NCI-H1417 (cell line): ENCODE measurements at places on chromosomes 6 and 20.

DNA sequence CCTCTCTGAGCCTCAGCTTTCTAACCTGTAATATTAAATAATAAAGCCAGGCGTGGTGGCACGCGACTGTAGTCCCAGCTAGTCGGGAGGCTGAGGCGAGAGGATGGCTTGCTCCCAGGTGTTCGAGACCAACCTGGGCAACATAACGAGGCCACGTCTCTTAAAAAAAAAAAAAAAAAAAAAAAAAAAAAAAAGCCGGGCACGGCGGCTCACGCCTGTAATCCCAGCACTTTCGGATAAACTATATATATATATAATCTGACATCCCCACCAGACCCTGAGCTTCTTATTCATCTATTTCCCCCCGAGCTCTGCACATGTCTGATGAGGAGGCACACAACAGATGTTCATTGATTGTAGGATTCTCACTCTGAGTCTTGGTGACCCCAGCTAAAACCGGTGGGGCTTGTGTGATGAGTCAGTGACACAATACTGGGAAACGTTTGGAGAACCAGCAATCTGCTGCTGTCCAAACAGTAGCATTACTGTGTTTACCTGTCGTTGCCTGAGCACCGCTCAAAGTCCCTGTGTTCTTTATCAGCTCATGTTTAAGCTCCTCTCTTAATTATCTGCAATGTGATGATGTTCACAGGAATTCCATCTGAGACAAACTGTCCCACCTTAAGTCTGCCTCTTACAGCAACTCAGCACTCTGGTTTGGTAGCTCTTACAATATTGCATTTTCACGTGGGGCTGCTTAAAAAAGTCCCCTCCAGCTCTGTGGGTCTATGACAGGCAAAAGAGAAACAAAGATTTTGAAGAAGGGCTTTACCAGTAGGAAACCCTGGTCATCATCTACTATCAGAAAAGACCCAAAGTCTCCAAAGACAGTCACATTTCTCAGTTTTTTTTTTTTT is 1.0 kb upstream of the SPATA2 start:
- DNase-seq: peak; percentile 63

- peak; percentile 25 for DNase-seq
Measured at GRCh38 chr6:85394853-85395538, 54.9 kb upstream of the NT5E start.

GRCh38 chr6:4017834-4018170 is 61.1 kb downstream of the FAM217A start:
- DNase-seq: peak; percentile 73

- no peak for DNase-seq
Measured at GRCh38 chr6:136306466-136306865, 16.8 kb upstream of the BCLAF1 start.

DNA sequence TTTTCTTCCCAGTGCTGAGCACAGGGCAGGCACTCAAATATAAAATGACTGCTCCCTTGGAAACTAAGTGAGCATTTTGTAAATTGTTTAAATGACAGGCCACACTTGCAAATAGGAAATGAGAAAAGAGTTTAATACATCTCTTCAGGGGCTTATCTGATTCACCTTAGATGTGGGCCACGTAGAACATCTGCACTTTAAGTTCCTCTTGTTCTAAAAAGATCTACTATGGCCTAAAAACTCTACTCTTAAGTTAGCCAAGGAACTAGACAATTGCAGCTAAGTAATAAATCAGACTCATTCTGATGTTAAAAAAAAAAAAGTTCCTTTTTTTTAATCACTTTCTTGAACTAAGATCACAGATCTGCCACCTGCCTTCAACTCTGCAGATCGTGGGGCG is 126.3 kb downstream of the KIF16B start:
- no peak for DNase-seq

GRCh38 chr6:101268541-101268940 is 125.0 kb upstream of the GRIK2 start:
- no peak for DNase-seq

DNA sequence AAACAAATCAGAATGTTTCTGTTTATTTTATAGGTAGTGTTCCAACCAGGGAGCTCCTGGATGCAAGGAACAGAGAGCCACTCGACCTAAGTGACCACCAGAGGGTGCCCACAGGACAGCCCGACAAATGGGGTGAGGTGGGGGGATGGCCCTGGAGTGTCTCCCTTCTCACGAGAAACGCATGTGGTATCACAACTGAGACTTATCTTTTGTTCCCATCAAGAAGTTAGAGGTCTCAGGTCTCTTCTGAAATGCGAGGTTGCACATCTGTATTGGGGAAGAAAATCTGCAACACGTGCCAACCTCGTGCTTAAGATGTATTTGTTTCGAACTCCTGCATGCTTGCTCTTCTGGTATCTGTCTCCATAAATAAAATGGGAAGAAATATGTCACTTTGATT is 104.0 kb downstream of the ISM1 start:
- DNase-seq: peak; percentile 21

GRCh38 chr20:12924126-12924525 is 84.6 kb upstream of the SPTLC3 start:
- DNase-seq: no peak

DNA sequence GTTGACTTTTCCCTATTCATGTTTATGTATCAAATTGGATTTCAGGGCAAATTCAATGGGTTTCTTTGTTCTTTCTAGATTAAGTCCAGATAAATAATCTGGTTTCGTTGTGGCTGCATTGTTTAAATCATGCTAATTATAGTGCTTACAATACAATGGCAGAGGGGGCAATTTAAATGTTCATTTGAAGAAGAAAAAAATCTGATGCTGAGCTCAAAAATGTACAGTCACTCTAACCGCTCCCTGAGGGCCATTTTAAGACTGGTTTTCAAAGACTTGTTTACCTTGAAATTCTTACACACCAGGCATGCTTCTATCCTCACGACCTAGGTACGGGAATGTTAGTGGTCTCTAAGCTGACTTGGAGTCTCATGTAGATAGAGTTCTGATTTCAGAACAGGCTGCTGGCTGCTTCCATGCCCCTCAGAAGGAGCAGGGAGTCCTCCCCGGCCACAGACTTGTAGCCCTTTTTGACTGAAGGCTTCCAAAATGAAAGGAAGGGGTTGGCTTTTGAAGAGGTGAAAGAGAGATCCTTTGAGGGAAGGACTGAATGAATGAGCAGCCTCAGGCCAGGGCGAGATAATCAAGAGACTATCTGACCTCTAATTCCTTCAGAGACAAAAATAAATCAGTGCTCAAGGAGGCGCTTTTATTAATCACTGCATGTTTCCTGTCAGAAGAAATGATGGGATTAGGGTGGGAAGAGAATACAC is 86.1 kb upstream of the ZNF217 start:
- DNase-seq: no peak

GRCh38 chr20:17610566-17611289 is 40.9 kb downstream of the DSTN start:
- no peak for DNase-seq

- DNase-seq: no peak
Measured at GRCh38 chr6:136964398-136964797, 42.3 kb downstream of the SLC35D3 start.

GRCh38 chr6:144811140-144811539 is 526.0 kb downstream of the UTRN start:
- DNase-seq: no peak

DNA sequence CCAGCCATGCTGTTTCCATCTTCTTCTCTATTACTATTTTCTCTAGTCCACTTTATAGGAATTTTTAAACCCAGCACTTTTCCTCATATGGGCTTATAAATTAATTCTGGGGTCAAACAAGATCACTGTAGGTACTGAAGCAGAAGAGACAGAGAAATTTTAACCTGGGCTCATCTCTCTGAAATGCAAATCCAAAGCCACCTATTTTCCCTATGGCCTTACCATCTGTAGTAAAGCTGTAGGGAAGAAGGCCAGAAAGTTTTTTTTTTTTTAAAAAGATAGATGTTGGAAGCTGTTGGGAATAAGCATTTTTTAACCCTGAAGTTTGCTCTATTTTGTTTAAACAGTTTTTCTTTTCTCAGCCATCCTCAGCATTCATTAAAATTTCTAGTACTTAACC is 367.4 kb downstream of the CD109 start:
- DNase-seq: no peak

DNA sequence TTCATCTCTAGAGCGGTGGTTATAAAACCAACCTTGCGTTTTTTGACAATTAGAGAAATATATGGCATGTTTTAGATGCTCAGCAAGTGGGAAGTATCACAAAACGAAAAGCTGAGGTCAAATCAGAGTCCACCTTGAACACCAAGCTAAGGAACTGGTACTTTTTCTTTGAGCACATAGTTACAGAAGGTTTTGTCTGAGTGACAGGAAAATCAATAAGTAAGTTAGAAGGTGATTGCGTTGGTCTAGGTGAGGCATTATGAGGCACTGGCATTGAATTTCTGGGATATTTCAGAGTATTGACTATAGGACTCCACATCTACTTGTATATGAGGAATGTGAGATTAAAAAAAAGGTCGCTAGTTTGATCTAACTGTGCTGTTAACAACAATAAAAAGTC is 597 bp upstream of the HINT3 start:
- DNase-seq: no peak

GRCh38 chr6:74550821-74551220 is 655.0 kb downstream of the COL12A1 start:
- no peak for DNase-seq

DNA sequence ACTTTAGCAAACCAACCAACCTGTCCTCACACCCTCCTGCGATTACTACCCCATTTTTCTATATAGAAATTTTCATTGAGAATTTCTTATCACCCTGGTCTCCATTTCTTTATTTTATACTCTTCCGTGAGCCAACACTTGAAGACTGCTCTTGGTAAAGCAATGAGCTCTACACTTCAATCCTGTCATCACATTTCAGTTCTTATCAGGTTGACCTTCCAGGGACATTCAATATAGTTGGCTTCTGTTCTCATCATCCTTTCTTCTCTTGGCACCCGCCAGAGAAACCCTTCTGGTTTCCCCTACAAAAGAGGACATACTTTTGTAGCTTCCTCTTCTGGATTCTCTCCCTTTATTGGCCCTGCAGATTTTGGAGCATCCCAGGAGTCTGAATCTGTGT is 279.3 kb downstream of the PRKN start:
- no peak for DNase-seq

- no peak for DNase-seq
Measured at GRCh38 chr6:53310771-53311585, 37.8 kb downstream of the ELOVL5 start.

- DNase-seq: peak; percentile 55
Measured at GRCh38 chr6:4914420-4915159, 89.2 kb downstream of the RPP40 start.
